ENCODE measurements at places on chromosomes 1 and 21.

DNA sequence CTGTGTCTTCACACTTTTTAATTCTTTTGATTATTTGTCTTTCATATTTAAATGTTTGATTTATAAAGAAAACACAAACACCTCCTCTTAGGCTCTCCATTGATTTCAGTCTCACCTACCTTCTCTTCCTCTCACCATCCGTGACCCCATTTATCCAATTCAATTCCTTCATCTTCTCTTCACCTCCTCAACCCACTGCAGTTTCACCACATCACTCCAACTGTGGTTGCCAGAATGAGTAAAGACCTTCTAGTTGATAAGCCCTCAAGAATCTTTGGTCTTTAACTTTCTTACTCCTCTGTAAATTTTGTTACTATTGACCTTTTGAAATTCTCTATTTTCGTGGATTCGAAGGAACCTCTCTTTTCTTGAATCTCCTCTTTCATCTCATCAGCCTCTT, 260.7 kb downstream of the CHRM3 start:
- no peak for DNase-seq

DNA sequence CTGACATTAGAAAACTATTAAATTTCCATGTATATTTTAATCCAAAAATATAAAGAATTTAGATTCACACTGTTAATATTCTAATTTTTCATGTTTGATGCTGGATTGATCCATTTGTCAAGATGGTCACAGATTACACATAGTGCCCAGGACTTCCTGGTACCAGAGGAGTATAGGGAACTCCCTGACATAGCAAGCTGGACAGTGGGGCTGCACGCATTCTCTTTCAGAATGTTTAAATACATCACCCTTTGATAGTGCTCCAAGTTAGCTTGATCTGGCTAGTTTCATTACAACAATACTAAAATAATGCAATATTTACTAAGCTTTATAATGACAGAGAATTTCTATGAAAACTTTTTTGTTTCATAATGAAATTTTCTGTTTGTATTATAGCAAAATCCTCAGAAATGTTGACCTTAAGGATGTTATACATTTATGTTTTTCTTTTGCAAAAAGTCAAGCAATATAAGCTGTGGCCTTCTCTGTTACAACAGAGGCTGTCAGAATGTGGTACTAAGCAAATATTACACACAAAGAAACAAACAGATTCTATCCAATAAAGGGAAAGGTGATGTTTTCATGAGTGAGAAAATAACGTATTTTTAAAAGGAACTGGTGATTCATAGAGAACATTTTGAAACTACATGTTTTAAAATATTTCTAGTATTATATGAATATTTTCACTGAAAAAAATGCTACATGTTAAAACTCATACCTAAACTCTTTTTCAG, 84.7 kb downstream of the SLC35F3 start:
- DNase-seq: no peak

- no peak for DNase-seq
Measured at GRCh38 chr1:66112744-66113400, 320.2 kb downstream of the PDE4B start.

- DNase-seq: no peak
Measured at GRCh38 chr1:6485168-6486101, 6.0 kb downstream of the PLEKHG5 start.

DNA sequence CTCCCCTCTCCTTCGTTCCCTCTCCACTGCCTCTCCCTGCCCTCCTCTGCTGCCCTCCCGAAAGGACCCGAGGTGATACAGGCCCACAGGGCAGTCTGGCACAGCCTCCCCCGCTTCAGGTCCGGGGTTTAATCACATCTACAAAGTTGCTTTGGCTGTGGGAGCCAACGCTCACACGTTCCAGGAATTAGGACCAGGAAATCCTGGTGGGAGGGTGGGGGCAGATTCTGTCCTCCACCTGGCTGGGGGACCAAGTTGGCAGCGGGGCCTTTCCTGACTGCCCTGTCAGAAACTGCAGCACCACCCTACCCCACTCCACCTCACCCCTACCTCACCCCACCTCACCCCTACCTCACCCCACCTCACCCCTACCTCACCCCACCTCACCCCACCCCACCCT, 95.1 kb downstream of the WDR4 start:
- no peak for DNase-seq

DNA sequence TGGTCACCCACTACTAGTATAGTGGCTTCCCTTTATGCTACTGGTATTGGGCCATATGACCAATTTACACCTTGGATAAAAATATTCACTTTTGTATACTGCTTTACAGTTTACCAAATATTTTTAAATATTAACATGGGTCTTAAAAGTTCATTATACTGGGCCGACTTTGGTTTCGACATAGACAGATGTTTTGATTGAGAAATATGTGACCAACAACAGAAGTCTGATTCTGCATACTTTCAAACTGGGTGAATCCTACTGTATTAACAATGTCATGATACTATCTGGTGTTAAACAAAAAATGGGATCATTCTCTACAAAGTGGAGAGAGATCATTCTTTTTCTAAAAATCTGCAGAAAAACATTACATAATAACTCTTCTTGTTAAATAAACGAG, 134.8 kb downstream of the AKT3 start:
- no peak for DNase-seq

DNA sequence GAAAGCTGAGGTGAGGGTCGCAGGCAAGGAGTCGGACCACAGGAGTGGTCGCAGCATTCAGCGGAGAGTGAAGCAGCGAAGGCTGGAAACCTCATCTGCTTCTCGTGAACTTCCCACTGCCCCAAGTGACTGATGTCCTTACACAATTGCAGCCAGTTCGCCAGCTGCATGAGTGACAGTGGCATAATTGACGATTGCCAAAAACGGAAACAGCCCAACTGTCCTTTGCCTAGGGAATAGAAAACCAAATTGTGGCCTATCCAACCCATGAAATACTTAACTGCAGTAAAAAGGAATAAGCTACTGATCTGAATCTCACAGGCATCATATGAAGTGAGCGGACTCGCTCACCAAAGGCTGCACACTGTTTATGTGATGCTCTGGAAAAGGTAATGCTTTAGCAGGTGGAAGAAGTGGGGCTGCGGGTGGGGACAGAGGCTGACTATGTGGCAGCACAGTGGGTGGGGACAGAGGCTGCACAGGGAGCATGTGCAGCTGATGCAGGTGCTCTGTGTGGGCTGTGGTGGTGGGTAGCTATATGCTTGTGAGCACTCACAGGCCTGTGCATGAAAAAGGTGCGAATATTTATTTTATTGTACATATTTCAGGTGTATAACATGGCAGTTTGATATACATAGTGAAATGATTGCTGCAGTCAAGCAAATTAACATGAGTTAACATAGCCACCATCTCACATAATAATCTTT, 4.2 kb upstream of the NLRP3 start:
- DNase-seq: no peak

GRCh38 chr1:45508295-45509151, 8.4 kb downstream of the MMACHC start:
- no peak for DNase-seq

Data from amniotic stem cell (primary cell).